NCI-H2081 (cell line): ENCODE measurements at places on chromosomes 7 and 10.

GRCh38 chr10:61792921-61793320 lies 108.6 kb upstream of the ARID5B start:
- DNase-seq: no peak

DNA sequence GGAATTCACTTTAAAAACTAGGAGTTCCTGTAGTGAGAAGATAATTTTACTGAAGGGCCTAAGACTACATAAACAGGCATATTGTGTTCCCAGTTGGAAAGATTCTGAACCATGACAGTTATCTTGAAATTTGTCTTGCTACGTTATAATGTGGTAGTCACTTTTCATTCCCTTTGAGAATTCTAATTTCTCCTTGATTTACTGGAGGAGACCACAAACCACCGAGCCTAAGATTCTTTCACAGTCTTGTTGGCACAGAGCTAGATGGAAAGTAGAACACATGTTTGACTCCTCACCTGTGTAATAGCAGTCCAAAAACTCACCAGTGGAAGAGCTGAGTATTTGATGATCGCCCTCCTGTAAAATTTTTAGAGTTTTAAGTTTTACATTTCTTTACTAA lies 4.9 kb downstream of the ARMC10 start:
- DNase-seq: no peak

DNA sequence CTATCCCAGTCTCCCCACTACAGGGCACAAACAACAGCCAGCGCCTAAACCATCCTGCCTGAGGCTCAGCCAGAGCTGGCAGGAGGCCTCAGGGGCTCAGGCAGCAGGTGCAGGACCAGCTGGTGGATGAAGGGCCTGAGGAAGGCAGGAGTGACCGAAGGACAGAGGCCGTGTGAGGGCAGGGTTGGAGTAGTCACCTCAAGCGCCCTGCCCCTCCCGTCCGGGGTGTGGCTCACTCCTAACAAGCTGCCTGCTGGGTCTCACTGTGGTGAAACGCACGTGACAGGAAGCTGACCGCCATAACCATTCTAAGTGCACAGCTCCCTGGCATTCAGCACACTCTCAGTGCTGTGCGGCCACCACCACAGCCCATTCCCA lies 281.1 kb downstream of the ELFN1 start:
- DNase-seq: peak; percentile 47

GRCh38 chr10:30151581-30152389 lies 92.4 kb upstream of the JCAD start:
- no peak for DNase-seq

GRCh38 chr7:3588341-3588740 lies 287.3 kb downstream of the SDK1 start:
- peak; percentile 50 for DNase-seq

DNA sequence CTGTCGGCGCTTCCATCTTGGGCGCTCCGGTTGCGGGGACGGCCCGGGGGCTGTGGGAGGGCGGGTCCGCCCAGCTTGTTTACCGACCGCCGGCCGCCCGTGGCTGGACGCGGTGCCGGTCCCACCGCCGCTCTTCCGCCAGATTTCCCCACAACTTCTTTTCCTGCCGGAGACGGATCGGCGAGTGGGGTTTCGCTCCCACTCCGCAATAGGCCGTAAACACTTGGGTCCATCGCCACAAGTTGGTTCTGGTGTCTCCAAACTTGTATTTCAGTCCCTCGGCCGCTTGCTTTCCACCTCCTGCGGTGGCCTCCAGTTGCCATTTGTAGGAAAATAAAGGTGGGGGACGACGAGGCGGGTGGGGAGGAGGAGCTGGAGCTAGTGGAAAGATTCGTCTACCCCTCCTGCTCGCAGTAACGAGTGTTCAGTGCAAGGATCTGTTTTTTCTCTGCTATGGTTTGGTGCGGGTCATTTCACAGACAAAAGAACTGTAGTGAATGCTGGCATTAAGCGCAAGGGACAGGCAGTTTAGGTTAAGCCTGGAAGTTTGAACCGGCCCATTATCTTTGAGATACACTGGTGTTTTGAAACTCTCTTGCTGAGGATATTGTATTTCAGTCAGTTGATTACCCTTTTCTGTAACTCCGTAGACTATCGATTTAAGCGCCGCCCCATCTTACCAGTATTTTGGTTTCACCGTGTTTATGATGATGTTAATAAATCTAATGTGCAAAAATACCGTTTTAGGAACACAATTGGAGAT lies 24.3 kb upstream of the ZRANB1 start:
- DNase-seq: peak; percentile 38

GRCh38 chr7:113945018-113945938 lies 26.5 kb upstream of the PPP1R3A start:
- DNase-seq: no peak

GRCh38 chr7:44218418-44219201 lies 17.8 kb downstream of the YKT6 start:
- DNase-seq: no peak

- peak; percentile 50 for DNase-seq
These were observed 69.0 kb upstream of the PDCD4 start for GRCh38 chr10:110802551-110803238.

DNA sequence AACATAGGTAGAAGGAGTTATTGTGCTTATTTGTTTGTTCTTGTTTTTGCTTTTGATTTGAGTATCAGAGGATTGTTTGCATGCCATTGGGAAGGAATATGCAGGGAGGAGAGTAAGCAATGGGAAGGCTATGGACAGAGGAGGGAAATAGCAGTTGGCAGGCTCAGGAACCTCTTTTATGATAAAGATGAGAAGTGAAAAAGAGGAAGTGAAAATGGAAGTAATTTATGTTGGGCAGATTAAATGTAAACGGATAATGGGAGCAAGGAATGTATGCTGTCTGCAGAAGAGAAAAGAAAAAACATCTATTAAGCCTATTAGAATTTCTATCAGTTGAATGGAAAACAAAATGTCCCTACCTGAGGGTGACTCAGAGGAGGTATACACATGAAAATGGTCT lies 90.1 kb upstream of the NPSR1 start:
- no peak for DNase-seq

DNA sequence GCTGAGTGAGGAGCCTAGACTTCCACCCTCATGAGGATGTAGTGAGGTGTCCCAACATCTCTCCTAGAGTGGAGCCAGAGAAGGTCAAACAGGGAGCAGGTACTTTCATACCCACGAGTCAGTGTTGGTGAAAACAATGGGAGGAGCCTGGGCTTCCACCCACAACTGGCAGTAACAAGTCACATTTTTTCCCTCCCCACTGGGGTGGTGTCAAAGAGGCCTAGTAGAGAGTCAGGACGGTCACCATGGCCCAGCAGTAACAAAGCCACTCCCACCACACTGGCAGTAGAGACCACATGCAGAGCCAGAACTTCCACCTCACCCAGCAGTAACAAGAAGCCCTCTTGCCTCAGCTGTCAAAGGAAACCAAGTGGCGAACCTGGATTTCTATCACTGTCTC lies 280.2 kb upstream of the IMMP2L start:
- DNase-seq: no peak

- no peak for DNase-seq
These were observed 43.7 kb upstream of the GNA12 start for GRCh38 chr7:2887816-2888215.

DNA sequence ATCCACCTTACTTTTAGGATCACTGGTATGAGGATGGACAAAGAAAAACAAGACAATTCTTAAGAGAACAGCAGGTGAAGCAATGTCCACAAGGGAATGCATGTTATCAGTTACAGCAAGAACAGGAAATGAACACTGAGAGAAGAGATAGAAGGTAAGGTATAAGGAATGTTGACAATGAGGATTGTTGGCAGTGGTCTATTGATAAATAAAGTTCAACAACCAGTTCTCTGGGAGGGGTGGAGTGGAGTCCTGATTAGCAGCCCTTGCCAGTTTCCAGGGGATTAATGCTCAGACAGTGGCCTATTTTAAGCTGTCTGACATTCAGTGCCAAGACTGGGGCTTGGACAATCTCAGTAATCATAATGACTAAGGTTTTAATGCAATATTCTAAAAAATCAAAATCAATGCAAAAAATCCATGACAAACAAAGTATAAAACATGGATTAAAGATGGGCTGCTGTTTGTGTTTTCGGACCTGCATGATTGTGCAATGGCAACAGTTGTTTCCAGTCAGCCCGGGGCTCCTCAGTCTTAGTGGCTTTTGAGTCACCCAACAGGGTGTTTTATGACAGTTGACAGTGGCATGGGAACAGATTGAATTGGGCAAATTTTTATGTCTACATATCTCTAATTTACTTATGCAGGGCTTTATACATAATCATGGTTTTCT lies 13.8 kb upstream of the AKR1B1 start:
- no peak for DNase-seq

GRCh38 chr10:8137726-8138125 lies 83.2 kb downstream of the GATA3 start:
- no peak for DNase-seq

DNA sequence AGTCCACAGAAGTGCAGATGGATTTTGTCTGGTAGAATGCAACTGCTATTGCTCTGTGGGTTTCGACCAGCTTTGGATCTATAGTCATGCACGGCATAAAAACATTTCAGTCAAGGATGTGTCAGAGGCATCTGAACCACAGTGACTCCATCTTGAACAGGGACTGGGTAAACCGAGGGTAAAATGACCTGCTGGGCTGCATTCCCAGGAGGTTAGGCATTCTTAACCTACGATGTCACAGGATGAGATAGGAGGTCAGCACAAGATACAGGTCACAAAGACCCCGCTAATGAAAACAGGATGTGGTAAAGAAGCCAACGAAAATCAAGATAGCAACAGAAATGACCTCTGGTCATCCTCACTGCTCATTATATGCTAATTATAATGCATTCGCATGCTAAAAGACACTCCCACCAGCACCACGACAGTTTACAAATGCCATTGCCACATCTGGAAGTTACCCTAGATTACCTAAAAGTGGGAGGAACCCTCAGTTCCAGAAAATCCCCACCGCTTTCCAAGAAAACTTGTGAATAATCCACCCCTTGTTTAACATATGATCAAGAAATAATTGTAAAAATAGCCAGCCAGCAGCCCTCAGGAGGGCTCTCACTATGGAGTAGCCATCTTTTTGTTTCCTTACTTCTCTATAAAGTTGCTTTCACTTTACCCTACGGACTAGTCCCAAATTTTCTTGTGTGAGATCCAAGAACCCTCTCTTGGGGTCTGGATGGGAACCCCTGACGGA lies 50.7 kb upstream of the CPXM2 start:
- no peak for DNase-seq

- DNase-seq: no peak
These were observed 96.6 kb downstream of the NEURL1 start for GRCh38 chr10:103590060-103590459.

GRCh38 chr7:155348806-155349205 lies 51.1 kb downstream of the INSIG1 start:
- DNase-seq: no peak

DNA sequence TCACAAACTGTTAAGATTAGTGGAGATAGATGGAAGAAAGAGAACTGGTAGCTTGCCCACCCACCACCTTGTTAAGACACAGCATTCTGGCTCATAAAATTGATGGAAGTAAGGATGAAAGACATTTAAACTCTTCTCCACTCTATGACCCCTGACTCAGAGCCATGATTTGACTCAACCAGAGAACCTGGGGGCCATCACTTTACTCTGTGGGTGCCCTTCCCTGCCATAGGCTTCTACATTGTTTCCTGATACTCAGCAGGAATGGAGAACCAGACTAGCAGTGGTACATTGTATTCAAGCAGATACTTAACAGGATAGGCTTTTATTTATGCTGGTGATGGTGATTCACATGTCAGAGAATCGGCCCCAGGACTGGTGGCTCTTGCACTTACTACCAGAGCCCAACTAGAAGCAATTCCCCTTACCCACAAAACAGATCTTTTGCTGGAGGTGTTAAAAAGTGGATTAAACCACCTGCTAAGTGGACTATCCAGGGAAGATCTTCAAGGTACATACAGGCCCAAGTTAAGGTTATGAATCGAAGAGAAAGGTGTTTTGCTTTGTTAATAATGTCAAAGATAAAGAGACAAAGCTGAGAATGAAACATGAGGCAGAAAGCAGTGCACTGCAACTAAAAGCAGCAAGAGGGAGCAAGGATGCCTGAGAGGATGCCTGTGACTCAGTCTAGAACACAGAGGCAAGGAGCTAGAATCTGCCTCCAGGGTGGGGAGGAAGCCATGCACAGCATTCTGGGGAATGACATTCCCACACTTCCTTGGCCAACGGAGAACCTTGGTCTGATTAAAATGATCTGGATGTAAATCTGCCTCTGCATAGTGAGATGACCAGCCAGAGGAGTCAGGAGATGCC lies 36.0 kb upstream of the GLI3 start:
- DNase-seq: no peak

DNA sequence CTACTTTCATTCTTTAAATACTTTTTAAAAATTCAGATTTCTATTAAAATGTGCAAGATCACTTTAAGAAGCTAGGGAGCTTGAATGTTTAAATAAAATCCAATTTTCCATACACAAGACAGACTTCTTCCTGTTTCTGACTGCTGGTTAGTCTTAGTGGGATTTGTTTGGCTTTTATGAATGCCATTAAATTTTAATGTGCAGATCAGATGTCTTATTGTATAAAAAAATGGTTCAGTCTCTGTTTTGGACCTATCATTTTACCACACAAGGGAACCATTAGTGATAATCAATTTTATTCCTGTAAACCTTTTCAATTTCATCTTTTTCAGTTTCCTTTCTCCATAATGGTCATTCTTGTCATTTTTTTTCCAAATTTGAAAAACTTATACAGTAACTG lies 63.2 kb downstream of the VCL start:
- DNase-seq: no peak

DNA sequence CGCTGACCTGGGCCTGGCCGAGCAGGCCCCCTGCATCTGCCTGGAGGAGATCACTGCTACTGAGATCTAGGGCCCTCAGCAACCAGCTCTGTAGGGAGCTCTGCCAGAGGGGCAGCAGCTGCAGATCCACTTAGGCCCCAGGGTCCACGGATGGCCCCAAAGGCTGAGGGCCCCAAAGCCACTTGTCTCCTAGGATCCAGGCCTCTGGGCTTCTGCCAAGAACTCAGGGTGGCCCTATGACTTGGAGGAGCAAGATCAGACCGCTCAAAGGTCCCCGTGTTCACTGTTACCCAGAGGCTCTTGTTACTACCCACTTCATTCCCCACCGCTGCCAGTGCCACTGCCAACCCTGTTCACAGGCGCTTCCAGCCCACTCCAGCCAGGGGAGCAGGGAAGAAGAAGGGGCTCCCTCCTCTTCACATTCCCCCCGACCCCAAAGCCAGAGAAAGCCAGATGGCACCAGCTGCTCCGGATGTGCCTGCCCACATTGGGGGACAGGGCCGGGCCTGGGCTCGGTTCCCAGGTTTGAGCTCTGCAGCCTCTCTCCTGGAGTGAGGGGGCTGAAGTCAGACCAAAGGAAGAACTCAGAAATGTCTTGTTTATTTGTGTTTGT lies 7.6 kb downstream of the LZTS2 start:
- DNase-seq: no peak
